ENCODE measurements at places on chromosomes 1 and 21.

GRCh38 chr21:40595806-40596205, 251.2 kb downstream of the DSCAM start:
- DNase-seq = no peak

- DNase-seq = no peak
Observed at GRCh38 chr1:222582099-222582774, 7.5 kb downstream of the TAF1A start.

GRCh38 chr1:225343618-225344017, 84.2 kb downstream of the LBR start:
- DNase-seq = no peak

- no peak for DNase-seq
Observed at GRCh38 chr21:20618878-20619277, 379.3 kb upstream of the NCAM2 start.

DNA sequence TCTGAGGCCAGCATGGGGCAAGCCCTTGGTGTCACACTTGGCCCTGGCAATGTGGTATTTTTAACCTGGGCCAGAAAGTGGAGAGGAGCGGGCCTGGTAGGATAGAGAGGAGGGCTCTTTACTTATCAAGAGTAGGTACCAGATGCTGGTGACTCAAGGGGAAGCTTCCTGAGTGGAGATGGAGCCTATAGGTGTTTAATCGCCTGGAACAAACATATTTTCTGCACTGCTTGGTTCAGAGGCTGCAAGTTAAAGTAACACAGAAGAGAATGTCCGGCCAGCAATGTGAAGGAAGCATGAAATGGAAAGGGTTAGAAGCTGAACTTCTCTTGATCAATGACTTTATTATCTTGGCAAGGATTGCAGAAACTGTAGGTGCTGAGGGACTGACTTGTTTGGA, 74.3 kb downstream of the DDR2 start:
- no peak for DNase-seq

DNA sequence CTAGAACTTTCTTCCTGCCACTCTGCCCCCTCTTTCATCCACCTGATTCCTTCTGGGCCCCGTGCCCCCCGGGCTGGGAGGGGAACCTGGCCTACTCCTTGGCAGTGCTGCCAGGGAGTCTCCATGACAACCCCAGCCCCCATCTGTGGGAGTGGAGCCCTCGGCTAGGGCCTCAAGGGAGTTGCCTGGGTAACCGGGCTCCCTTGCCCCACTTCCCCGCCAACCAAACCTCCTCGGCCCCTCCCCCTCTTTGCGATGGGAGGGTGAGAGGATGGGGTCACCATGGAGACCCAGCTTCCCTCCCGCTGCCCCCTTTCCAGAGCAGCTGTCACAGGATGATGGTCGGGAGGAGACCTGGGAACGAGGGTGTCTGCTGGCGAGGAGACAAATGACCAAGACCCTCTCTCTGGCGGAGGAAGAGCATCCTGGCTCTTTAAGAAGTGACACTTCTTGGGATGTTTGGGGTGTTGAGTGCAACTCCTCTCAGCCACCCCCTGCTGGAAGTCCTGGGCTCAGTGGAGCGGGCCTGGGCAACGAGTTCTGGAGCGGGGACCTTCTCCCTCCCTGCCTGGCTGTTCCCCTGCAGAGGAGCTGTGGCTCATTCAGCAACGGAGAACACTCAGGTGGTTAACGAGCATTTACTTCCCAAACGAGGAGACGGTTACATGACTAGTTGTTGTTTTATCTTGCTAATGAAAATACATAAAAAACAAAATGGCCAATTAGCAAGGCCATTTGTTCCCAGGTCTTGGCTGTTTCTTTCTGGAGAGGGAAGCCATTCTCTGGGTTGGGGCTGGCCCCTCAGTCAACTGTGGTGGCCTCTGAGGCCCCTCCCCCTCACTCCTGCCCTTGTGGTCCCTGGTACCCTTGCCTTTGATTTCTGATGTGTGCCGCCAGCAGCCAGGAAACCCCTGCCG, 82.8 kb downstream of the UBIAD1 start:
- DNase-seq = no peak

GRCh38 chr1:79693441-79694114, 687.0 kb upstream of the ADGRL4 start:
- DNase-seq = no peak

DNA sequence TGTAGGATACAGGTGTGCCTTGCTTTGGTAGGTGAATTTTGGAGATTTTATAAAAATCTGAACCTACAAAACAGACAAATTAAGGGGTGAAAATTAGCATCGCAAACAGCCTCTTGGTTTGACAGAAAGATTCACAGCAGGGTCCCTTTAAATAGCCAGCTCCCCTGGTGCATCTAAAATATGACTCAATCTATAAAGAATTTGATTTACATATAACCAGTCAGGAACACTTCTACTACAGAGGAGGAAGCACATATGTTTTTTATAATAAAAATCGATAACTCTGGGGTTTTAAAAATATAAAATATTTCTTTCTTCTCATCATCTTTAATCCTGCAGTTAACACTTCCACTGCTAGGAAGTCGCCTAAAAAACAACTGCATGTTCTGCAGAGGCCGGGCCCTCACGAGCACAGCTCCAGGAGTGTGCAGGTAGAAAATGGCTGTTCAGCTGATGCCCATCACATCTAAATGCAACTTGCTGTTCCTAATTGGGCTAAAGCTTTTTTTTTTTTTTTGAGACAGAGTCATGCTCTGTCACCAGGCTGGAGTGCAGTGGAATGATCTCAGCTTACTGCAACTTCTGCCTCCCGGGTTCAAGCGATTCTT, 203.4 kb downstream of the HS2ST1 start:
- no peak for DNase-seq

DNA sequence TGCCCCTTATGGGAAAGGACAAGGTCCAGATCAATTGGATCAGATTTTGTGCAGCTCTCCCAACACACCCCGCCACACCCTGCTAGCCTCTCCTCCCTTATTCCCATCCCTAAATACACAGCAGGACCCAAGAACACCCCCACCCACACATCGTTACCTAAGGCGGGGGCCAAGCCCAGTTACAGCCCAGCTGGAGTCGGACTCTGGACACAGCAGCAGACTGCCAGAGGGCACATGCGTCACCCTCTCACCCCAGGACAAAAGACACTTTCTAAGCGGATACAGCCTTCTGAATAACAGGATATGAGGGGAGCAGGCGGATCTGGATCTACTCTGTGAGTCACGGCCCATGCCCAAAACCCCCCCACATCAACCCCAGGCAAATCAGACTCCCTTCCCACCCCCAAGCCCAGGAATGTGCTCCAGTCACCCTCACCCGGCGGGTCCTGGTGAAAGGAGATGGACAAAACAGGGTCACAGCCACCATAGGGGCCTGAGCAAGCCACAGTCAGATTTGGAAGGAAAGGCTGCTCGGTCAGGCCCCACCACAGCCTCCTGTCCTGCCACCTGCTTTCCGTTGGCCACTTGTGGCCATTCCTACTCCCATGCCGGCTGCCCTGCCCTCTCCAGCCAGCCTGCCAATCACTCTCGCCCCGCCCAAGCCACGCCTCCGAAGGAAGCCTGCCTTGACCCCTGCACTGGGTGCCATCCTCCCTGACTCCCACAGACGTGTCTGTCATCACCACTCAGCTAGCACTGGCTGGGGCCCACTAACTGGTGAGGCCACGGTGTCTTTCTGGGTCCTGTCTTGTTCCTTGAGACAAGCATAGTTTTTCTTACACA, 4.0 kb downstream of the S100A16 start:
- DNase-seq = no peak

DNA sequence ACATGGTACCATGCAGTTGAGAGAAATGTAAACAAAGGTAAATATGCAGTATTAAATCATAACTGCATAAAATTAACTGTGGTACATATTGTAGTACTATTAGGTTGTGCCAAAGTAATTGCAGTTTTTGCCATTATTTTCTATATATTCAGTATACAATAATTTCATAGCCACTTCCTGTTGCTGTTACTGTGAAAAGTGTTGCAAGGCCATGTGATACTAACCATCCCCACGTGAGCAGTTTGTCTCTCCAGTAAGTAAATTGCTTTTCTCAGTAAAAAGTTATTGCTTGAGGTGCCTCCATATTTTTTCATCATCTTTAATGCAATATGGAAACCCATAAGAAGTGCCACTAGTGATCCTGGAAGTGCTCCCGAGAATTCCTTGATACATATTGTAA, 19.6 kb upstream of the METTL18 start:
- no peak for DNase-seq

- no peak for DNase-seq
Observed at GRCh38 chr1:87513966-87514660, 185.4 kb downstream of the LMO4 start.

DNA sequence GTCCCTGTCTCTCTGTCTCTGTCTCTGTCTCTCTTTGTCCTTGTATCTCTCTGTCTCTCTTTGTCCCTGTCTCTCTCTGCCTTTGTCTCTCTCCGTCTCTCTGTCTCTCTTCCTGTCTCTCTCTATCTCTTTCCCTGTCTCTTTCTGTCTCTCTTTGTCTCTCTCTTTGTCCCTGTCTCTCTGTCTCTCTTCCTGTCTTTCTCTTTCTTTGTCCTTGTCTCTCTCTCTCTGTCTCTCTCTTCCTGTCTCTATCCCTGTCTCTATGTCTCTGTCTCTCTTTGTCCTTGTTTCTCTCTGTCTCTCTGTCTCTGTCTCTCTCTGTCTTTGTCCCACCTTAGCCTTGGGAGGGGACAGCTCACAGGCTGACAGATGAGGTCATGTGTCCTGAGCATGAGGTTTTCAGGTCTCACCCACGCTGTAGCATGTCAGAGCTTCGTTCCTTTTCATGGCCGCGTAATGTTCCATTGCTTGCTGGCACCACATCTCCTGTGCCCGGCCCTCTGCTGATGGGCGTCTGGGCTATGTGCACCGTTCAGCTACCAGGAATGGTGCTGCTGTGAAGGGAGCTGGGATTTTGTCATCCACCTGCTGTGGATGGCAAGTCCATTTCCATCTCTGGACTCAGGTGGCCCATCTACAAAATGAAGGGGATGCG, 27.6 kb downstream of the TP73 start:
- DNase-seq = no peak

GRCh38 chr1:181127898-181128453, 39.5 kb downstream of the IER5 start:
- DNase-seq = no peak

DNA sequence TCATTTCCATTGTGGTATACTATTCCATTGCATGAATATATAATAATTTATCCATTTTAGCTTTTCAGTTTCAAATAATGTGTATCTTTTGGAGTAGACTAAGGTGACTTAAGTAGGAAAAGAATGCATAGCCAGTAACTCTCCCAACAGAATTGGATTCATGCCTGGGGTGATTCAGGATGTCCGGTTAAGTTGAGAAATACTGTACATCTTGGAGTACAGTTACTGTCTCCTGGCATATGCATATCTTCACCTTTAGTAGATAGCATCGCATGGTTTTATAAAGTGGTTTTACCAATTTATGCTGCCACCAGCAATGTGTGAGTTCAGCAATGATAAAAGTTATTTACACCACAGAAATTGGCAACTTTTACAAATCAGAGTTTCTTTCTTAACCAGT, 18.6 kb upstream of the SLC6A9 start:
- DNase-seq = no peak

DNA sequence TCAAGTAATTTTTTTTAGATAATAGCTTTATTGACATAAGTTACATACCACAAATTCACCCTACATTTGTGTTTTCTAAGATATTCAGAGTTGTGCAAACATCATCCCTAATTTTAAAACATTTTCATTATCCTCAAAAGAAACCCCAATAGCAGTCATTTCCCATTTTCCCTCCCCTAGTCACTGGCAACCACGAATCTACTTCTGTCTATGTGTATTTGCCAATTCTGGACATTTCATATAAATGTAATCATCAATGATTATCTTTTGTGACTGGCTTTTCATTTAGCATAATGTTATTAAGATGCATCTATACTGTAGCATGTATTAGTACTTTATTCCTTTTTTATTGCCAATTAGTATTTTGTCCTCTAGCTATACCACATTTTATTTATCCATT, 88.8 kb upstream of the SLFNL1 start:
- no peak for DNase-seq

GRCh38 chr1:48202030-48202752, 20.3 kb upstream of the SLC5A9 start:
- DNase-seq = peak; percentile 27

- no peak for DNase-seq
Observed at GRCh38 chr1:109335091-109335490, 28.3 kb upstream of the MYBPHL start.

DNA sequence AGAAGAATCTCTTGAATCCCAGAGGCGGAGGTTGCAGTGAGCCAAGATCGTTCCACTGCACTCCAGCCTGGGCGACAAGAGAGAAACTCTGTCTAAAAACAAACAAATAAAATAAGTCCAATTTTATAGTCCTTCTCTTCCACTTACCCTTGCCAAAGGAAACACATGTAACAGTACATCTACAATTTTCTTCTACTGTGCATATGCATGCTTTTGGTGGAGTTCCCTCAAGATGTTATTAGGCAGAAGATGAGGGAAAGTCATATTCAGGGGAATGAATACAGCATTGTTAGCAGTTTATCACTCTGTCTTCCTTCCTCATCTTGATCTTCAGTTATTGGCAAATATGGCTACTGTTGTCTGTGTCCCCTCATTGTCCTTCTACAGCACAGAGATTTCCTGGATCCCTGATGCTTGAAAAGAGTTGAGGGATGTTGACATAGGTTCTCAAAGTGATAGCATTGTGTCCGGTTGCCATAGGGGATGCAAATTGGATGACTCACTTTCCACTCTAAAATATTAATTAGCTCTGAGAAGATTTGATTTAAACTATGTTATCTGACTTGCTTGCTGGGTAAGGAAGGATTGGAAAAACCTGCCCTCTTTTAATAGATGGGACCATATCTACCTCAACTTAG, 1173.6 kb downstream of the KCNT2 start:
- DNase-seq = no peak

- DNase-seq = no peak
Observed at GRCh38 chr21:42107177-42107880, 36.2 kb downstream of the UMODL1 start.

DNA sequence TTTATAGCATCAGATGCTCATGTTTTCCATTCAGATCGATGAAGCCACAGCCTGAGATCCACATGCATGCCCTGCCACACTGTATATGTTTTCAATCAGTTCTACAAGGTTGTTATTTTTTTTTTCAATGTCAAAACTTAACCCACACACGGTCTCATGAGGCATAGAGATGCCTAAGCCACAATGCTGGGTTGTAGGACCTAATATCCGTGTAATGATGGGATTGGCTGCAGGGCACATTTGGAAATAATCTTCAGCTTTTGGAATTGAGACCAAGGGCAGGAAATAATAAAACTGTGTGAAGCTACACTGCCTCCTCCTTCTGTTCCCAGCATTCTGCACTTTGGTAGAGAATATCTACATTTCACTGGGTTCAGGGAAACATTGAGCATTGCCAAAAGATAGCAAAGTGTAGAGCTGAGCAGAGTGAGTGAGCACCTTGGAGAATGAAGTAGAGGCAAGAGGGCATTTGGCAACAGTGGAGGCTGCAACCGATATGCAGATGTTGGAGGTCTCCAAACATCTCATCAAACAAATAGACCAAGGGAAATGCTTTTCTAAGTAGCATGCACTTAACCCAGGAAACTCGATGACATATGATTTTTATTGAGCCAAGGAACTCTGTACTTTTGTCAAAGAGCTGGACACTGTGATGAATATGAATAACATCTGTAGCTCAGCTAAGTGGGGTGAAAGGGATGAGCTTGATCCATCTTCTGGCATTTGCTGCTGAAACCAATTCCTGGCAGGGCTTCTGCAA, 176.7 kb downstream of the LYPLAL1 start:
- no peak for DNase-seq

- DNase-seq = no peak
Observed at GRCh38 chr1:15401391-15402055, 8.2 kb upstream of the EFHD2 start.
